ENCODE measurements at places on chromosomes 16 and 17.

DNA sequence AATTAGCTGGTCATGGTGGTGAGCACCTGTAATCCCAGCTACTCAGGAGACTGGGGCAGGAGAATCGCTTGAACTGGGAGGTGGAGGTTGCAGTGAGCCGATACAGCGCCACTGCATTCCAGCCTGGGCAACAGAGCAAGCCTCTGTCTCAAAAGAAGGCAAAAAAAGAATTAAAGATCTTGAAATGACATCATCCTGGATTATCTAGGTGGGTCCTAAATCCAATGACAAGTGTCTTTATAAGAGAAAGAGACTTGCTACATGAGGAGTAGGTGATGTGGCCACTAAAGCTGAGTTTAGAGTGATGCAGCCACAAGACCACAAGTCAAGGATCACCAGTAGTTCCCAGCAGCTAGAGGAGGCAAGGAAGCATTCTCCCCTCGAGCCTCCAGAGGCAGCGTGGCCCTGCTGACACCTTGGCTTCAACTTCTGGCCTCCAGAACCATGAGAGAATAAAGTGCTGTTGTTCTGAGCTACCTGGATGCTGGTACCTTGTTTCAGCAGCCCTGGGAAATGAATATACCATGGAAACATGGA lies 15.8 kb downstream of the CIITA start:
- DNase-seq = no peak

GRCh38 chr17:82390860-82391435 lies 19.4 kb downstream of the UTS2R start:
- no peak for DNase-seq

DNA sequence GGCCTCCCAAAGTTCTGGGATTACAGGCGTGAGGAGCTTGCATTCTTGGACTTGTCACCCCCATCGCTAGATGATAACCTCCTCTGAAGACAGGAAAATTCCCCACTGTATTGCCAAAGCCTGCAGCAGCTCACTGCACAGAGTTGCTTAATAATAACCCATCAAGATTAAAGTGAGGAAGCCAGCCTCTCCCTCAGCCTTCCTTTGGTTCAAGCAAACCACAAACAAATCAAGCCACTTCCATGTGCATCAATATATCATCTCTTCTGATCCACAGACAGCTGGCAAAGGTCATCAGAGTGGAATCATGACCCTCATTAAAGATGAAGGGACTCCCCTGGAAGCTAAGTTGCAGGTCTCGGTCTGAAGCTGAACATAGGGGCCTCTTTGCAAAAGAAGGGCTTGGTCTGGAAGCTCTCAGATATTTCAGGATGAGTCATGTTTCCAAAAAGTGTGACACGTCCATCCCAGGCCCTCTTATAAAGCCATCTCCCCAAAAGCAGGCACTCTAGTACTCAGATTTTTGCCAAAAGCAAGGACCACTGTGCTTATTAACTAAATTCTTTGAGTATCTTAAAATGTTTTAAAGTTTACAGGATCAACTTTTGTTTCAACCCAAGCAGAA lies 4.8 kb downstream of the EMP2 start:
- DNase-seq = no peak

DNA sequence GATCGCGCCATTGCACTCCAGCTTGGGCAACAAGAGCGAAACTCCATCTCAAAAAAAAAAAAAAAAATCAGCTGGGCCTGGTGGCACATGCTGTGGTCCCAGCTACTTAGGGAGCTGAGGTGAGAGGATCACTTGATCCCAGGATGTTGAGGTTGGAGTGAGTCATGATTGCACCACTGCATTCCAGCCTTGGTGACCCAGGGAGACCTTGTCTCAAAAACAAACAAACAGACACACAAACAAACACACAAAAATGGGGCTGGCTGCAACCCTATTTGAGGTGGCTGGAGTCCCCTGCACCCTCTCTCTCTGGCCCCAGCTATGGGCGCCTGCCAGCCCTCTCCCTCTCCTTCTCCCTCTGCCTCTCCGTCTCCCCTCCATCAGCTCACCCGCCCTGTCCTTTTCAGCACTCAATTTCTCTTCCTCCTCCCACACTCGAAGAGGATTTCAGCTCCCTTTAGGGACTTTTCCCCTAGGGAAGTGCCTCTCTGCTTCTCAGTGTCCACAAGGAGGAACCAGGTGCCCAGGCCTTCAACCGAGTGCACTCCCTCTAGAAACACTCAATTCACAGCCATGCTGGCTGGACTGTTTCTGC lies 17.5 kb upstream of the TFAP4 start:
- DNase-seq = no peak

DNA sequence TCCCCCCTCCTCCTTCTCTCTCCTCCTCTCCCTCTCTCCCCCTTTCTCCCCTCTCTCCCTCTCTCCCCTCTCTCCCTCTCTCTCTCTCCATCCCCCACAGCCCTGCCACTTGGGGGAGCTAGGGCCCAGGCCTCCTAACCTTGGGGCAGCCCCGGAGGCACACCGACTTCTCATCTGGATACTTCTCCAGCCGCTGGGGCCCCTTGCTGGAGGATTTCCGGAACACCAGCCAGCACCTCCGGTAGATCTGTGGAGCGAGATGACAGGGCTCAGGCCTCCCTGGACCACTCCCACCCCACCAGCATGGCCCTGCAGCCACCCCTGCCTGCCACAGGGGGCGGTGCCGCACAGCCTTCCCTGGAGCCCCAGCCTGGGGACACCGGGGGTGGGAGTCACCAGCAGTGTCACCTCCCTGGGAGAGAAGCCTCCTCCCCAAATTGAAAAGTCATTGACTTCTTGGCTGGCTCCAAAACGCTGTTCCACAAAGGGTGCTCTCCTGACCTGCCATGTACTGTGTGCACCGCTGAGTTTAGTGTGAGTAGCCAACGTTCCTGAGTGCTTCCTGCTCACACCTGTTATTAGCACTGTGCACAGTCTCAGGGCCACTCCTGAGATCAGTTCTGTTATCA lies 10.5 kb downstream of the DOK4 start:
- DNase-seq = peak; percentile 85

DNA sequence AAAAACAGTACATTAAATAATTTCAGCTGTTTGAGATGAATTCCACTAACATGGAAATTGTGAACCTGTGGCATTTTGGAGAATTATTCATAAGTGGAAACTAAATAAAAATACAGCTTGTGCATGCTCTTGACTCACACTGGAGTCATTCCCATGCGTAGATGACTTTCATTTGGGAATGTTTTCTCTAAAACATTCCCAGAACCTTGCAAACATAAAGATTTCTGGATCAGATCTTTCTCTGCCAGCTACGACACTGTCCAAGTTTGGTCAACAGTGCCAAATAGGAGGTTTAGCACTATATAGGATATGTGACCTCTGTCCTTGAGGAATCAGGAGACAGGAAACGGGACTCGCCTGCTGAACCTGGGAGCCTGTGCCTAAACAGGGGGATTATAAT lies 400.9 kb downstream of the SLC39A11 start:
- no peak for DNase-seq

- no peak for DNase-seq
Measured at GRCh38 chr17:74858672-74859458, 820 bp downstream of the GRIN2C start.

- no peak for DNase-seq
Measured at GRCh38 chr17:9331279-9332131, 244.1 kb downstream of the STX8 start.

DNA sequence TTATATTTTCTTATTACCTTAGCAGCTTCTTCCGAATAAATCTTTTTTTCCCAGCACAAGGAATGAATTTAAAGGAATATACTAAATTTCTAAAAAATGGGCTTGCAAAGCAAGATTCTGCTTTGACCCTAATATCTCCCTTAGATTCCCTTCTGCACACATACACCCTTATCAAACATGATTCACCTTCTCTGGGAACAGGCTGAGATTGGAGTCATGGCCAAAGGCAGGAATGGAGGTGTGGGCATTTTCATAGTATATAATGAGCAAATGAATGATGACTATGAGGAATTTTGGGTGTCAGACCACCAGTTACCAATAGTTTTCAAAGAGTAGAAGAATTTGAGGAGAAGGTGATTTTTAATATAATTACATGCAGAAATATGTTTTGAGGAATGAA lies 231.3 kb upstream of the CDH11 start:
- DNase-seq = no peak

GRCh38 chr17:43171586-43172487 lies 823 bp downstream of the NBR1 start:
- no peak for DNase-seq

DNA sequence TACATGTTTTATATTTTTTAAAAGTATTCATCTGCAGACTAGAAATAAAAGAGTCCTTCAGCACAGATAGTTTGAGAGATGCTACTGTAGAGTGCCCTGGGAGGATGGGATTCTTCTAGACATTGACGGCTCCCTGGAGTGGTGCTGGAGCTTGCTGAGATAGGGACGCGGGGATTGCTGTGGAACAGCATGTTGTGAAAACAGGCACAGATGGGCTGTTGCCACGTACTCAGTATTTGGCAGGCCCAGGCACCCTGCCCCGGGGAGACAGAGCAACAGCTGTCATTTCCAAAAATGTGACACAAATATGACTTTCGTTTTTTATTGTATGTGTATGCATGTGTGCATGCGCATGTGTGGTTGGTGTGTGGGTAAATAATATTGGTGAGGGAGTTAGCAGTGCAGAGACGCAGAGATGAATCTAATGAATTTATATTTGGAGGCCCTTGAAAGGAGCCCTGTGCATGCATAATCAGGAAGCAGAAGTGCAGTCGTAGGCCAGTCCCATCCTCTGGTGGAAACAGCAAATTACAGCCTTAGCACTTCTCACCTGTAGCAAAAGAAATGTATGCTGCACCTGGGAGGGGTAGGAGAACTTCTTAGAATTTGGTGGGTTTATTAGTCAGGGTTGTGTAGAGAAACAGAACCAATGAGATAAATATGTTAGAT lies 6.2 kb upstream of the ABCA8 start:
- DNase-seq = no peak

DNA sequence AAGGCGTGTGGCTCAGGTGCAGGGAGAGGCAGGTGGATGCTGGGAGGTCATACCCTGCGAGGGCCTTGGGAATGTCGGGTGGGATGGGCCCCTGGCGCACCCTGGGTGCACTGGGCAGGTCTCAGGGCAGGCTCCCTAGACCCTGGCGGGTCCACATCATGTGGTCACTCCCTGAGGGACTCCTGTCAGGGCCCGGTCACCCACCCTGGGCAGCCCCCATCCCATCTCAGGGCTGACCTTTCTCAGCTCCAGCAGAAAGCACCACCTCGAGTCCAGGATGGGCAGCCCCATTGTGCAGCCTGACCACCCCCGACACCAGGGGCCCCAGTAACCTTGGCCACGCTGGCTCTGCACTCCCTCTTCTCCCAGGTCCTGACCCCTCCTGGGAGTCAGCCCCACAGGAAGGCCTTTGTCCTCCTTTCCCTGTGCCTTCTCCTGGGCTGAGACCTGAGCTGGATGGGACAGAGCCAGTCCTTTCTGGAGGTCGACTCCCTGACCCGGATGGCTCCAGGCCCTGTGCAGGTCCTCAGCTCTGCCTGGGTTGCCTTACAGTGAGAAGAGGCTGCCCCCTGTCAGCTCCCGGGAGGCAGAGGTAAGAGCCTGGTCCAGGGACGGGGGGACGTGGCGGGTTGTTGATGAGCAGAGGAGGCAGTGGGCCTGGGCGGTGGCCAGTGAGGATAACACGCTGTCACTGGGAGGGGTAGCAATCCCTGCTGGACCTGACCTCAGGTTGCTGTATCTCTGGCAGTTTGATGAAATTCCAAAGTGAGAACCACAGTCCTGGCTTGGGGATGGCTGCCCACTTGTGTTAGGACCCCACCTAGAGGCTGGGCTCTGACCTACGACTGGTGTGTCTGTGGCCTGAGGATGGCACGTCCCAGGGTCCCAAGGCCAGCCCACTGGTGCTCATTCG lies 77.9 kb downstream of the GOSR1 start:
- DNase-seq = no peak

DNA sequence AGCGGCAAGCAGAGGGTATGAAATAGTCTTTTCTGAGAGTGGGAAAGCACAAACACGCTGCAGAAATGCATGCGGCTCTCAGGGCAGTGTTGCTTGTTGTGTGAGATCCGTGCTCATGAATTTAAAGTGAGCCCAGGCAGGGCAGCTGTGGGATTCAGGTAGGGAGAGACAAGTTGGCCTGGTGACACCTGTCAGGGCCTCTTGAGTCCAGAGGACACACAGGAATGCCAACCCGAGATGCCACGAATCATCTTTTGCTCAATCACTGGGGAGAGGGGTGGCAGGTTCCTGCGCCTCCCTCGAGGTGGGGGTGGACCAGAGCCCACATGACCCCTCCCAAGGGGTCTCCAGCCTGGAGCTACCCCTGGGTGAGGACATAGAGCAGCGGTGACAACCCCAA lies 211.9 kb downstream of the GSG1L start:
- no peak for DNase-seq

DNA sequence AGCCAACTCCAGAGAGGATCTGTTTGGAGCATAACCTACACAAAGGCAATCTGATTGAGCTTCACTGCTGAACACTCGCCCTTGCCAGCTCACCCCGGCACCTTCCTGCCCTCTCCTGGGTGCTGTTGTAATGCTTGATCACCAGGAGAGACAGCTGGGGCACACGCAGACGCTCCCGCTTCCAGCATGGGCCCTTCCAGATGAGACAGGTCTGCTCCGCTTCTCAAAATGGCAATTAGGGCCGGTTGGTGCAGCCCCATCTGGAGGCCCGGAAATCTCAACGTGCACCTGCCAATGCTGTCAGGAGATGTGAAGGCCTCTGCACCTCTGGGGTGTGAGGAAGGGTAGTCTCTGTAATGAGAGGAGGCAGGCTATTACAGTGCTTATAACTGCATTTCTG lies 206.1 kb downstream of the ABCC12 start:
- no peak for DNase-seq

DNA sequence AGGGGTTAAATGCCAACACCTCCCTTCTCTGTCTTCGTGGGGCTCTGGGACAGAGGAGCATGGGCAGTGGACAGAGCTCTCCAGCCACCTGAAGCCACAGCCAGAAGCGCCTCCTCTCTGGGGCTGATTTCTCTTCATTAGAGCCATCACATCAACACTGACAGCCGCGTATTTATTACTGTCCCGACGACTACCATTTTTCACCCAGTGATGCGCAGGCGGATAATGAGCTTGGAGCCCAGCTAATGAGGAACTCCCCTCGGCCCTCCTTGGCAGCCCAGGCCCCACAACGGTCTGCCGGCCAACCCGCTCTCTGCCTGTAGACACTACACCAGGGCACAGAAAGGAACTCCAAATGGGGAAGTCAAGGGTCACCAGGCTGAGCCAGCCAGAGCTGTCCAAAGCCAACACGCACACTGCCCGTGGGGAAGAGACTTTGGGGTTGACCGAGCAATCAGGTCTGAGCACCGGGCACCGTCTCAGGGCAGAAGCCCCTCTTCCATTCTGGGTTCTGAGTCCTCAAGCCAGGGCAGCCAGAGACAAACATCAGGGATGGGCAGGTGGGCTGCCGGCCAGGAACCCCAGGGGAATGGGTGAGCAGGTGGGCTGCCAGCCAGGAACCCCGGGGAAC lies 13.2 kb downstream of the SDK2 start:
- DNase-seq = no peak

- DNase-seq = no peak
Measured at GRCh38 chr16:73886426-73886825, 410.2 kb upstream of the PSMD7 start.

- DNase-seq = peak; percentile 69
Measured at GRCh38 chr16:3187798-3188674, at the start of gene OR1F1. OR1F1 (plus strand) TSS chr16:3188204.

Data from D341Med (cell line).